ENCODE measurements at places on chromosomes 16 and 17.

DNA sequence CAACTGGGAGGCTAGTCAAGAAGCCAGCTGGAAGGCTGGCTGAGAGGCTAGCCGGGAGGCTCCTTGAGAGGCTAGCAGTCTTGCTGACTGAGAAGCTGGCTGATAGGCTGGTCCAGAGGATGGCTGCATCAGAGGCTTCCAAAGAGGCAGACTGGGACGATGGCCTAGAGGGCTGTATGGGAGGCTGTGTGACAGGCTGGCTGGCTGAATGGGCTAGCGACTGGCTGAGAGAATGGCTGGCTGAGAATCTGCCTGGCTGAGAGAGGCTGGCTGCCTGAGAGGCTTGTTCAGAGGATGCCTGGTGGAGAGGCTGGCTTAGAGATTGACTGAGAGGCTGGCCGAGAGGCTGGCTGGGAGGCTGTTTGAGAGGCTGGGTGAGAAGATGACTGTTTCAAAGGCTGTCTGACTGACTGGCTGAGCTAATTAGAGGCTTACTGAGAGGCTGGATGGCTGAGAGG, 34.8 kb upstream of the ACSM2B start:
- DNase-seq: no peak

- DNase-seq: no peak
Observed at GRCh38 chr17:66925811-66926500, 38.6 kb upstream of the CACNG4 start.

- no peak for DNase-seq
Observed at GRCh38 chr17:10368561-10368960, 4.2 kb downstream of the MYH13 start.

DNA sequence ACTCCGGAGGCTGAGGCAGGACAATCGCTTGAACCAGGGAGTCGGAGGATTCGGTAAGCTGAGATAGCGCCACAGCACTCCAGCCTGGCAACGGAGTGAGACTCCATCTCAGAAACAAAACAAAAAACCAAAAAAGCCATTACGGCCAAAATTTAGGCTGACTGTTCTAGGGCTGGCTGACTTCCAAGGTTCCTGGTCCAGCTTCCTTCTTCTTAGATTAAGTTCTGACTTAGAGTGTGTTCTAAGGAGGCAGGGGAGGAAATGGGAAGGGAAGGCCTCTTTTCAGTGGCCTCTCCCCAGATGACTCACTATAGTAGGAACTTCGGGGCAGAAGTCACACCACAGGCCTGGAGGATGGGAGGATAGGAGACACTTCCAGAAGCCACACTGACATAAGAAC, 27.7 kb upstream of the CLEC18B start:
- peak; percentile 56 for DNase-seq

- DNase-seq: no peak
Observed at GRCh38 chr17:57324060-57324459, 67.7 kb downstream of the MSI2 start.

DNA sequence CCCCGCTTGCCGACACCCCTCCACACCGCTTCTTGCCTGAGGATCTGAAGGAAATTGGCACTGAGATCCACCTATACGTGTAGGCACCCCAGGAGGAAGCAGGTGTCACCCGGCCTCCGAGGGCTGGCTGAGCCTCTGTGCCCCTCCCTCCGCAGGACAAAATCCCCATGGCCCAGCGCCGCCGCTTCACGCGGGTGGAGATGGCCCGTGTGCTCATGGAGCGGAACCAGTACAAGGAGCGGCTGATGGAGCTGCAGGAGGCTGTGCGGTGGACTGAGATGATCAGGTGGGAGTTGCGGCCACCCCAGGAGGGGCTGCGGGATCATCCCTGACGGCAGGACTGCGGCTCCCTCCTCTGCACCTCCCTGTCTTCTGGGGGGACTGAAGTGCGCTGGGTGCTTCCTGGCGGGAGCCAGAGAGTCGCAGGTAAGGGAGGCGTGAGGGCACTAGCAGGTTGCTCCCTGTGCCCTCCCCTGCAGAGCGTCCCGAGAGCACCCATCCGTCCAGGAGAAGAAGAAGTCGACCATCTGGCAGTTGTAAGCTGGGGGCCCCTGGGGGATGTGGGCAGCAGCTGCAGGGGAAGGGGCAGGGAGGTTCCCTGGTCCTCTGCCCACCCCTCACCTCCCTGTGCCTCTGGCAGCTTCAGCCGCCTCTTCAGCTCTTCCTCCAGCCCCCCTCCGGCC, 9.0 kb downstream of the NME3 start:
- no peak for DNase-seq

DNA sequence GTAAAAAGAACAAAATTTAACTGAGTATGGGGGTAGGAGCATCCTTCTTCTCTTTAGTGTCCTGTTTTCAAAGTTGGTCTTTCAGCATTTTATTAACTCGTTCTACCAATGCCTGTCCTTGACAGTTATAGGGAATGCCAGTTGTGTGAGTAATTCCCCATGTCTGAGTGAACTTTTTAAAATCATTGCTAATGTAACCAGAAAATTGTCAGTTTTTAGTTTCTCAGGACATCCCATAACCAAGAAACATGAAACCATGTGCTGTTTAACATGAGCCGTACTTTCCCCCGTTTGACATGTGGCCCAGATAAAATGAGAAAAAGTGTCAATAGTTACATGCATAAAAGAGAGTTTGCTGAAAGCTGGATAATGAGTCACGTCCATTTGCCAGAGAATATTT, 71.4 kb upstream of the ARL4D start:
- no peak for DNase-seq

DNA sequence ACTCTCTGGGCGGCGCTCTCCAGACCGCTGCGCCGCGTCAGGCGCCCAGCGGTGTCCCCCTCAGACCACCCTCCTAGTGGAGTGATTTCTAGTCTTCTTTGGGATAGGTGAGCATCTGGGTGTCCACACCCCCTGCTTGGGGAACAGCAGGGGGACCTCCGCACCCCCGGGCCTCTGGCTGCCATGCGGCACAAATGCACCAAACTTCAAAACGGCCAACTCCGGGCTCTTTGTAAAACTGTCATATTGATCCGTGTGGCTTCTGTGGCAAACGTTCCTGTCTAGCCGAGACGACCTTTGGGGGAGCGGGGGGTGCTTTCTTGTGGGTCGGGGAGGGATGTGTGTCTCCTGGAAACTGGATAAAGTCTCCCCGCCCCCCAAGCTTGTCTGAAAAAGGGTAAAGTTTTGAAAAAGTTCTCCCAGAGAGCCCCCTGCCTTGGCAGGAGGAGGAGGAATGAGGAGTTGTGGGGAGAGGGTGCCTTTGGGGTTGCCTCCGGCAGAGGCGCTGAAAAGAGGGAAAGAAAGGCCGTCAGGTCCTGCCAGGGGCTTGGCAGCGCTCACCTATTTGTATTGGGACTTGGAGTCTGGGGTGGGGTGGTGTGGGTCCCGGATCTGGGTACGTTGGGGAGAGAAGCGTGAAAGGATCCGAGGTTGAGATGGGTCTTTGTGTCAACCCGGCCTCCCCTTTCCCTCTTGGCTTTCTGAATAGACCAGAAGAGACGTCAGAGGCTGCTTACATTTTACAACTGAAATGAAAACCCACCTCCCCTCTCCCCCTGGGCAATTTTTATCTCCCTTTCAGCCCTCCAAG, 2.2 kb upstream of the CHD3 start:
- DNase-seq: no peak

GRCh38 chr16:56847173-56847910, 17.7 kb upstream of the SLC12A3 start:
- peak; percentile 40 for DNase-seq

GRCh38 chr17:82775001-82775823, 23.3 kb downstream of the TBCD start:
- DNase-seq: no peak

- DNase-seq: no peak
Observed at GRCh38 chr16:76705892-76706291, 428.7 kb downstream of the CNTNAP4 start.

- no peak for DNase-seq
Observed at GRCh38 chr17:42276609-42277341, 584 bp upstream of the STAT5B start.

DNA sequence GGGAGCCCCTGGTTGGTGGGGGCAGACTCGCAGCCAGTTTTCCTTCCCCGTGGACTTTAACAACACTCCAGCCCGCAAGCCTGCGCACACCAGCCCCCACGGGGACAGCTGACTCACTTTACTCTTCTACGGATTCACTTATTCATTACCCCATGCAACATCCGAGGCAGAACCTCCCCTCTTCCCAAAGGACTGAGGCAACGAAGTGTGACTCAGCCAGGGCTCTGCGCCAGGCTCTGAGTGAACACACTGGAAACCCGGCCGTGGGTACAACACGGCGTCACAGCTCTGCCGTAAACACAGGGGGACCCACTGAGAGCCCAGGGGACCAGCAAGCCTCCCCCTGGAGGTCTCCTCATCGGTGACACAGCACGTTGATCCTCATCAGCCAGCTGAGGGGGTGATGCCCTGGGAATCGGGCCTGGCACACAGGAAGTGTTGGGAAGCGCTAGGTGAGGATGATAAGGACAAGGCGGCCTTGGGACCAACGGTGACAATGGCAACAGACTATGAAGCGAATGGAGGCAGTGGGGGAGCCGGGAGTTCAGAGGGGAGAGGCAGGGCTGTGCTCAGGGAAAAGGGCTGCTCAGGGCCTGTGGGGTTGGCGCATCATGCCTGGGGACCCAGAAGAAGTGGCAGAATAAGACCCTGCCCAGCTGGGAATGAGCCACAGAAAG, 14.6 kb downstream of the COTL1 start:
- peak; percentile 67 for DNase-seq

GRCh38 chr17:28391401-28391800, 14.6 kb downstream of the SLC46A1 start:
- no peak for DNase-seq

GRCh38 chr17:4560837-4561256, 470 bp upstream of the GGT6 start:
- DNase-seq: no peak

GRCh38 chr16:19701091-19701490, 16.9 kb downstream of the KNOP1 start:
- no peak for DNase-seq
